KBM-7 (cell line): ENCODE measurements at places on chromosomes 3 and 15.

DNA sequence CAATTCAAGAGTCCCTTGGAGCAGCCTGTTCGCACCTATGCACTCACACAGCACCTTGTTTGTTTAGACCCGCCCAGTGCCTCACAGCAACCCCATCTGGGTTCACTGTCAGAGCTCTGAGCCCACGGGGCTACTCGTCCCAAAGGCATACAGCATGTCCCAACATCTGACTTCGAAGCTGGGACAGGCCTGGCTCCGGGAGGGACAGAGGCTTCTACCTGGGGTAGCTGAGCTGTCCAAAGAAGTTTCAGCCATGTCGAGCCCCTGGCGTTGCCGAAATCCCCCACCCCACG lies 28.6 kb upstream of the CYP11A1 start:
- no peak for DNase-seq

GRCh38 chr3:101629219-101629618 lies 47.7 kb downstream of the ZBTB11 start:
- no peak for DNase-seq

DNA sequence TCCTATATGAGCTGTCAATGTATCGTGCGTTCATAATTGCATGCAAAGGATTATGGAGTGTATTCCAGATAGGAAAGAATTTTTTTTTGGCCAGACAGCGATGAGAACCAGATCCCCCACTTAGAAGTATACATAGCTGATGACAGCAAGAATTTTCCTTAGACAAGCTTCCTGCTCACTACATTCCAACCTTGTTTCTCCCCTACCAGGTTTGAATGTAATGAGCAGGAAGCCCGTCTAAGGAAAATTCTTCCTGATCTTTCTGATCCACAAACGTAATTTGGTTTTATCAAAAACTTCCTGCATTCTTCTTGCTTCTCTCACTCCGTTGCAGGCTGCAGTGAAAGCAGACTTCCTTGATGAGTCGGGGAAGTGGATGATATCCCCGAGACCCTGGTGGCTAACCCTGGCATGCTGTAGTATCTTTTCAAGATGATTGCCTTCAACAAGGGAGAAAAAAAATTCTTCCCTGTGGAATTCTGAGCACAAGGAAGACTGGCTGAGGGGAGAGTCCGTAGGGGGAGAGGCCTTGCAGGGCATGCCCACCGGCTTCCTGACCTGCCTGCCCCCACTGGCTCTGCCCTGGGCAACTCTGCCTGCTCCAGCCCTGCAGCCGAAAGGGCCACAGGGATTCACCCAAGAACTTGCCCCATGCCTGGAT lies 243.1 kb downstream of the TLE3 start:
- DNase-seq, result no peak

DNA sequence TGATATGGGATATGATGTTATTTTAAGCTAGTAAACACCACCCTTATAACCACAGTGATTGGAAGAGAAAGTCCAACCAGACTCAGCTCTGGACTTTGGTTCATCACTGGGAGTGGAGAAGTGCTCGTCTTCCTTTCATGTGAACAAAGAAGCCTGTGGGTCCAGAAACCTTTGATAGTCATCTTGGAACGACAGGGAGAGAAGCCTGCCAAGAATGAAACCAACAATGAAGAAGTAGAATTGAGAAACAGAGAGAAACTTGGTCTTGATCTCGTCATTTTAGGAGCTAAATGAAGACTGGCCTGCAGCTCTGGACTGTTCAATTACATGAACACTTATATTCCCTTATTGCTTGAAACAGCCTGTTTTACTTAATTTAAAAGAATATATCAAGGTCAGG lies 13.1 kb upstream of the SLC35G2 start:
- DNase-seq, result no peak

DNA sequence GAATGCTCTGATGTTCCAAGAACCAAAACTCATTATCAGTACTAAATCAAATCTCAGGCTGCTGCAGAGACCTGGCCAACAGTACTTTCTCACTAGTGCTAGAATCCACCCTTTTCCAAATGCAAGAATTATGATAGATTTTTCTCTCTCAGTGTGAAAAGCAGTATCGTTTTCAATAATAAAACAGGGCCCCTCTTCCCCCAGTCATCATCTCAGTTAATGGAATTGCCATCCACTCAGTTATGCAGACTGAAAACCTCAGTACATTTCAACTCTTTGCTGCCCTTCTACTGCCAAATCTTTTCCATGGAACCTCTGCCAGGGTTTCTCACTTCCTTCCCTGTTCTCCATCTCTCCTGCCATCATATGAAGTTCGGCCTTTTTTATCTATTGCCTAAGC lies 72.4 kb upstream of the FGF12 start:
- no peak for DNase-seq

DNA sequence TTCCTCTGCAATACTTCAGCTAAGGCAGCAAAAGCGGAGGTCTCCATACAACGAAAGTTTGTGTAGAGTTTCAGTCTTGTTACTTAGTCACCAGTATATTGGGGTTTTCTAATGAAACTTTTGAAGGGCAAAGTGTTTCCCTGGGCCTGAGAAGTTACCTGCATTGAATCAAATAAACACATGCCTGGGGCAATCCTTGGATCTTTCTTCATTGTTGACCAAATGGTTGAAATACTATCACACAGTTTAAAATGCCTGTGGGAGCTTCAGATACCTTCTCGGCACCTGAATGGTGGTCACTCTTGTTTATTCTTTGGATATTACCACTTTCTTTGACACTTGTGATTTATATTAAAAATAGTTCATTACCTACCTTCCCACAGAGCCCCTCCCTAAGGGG lies 988 bp upstream of the CHSY1 start:
- DNase-seq, result no peak

DNA sequence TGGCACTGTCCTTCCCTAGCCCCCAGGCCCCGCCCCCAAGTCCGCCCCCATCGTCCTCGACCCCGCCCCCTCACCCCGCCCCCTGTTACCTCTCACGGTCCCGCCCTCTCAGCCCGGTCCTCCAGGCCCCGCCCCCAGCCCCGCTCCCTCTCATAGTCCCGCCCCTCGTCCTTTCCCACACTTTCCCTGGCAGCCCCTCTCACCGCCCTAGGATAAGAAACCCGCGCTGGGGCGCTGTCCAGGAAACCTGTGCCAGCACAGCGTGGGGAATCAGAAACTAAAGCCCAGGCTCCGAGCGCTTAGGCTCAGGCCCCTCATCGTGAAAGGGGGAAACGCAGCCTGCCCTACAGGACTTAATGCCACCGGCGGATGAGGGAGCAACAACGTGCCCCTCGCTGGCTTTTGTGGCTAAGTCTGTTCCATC lies 20.9 kb downstream of the TRPM1 start:
- DNase-seq, result no peak

- DNase-seq, result no peak
Observed at GRCh38 chr15:69021895-69022294, 7.4 kb downstream of the NOX5 start.

- no peak for DNase-seq
Observed at GRCh38 chr15:42918047-42918446, 2.5 kb downstream of the TTBK2 start.

DNA sequence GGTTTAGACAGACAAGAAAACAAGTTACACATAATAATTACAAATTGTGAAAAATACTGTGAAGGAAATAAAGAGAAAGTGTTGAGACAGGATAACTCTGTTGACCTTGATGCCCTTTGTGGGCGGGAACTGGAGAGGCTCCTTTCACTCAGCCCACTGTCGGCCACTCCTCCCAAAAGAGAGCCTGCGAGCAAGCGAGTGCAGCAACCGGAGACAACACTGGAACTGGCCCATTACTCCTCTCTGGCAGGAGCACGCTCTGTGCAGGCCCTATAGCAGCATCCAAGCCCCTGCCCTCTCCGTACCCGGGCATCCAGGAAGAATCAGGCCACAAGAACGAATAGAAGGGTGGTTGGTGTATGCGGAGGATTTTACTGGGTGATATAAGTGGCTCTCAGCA lies 16.2 kb upstream of the DUT start:
- no peak for DNase-seq

DNA sequence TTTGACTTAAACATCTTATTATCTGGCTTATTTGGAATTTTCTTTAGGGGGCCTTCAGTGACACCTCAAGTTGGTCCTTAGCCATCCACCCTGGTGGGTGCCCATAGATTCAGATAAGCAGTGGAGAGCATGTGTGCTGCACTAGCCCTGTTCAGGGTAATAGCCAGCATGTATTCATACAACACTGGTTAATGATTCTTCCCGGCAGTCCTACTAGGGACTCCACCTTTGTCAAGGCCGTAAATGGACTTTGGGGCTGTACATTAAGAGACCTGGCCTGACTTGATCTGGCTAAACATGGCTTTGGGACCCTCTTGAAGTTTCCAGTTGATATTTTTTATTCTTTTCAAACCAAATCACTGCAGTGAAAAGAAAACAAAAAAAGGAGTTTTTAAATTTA lies 125.8 kb downstream of the PTPRG start:
- DNase-seq, result no peak

DNA sequence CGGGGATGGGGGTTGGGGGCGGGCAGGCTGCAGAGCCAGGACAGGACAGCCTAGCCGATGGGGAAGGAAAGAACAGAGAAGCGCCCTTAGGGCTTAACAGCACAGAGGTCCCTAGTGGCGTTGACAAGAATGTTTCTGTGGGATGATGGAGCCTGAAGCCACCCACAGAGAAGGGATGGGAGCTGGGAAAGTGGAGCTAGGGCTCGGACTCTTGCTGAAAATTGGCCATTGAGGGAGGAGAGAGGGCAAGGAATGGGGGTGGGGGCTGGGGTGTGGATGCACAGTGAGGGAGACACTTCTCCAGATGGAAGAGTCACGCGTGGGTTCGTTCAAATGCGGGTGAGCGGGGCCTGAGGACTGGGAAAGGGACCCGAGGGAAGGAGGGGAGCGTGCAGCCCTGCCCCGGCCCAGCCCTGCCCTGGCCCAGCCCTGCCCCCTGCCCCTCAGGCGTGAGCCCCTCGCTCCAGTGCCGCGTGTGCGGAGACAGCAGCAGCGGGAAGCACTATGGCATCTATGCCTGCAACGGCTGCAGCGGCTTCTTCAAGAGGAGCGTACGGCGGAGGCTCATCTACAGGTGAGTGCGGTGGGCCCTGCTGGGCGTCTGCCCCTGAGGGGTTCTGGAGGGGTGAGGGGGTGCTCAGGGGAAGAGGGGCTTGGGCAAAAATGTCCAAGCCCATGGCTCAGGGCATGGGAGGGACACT lies 832 bp downstream of the NR2E3 start:
- no peak for DNase-seq

- no peak for DNase-seq
Observed at GRCh38 chr15:69893863-69894262, 203.9 kb downstream of the TLE3 start.

GRCh38 chr15:100109486-100110035 lies 232.2 kb downstream of the ADAMTS17 start:
- no peak for DNase-seq

- no peak for DNase-seq
Observed at GRCh38 chr15:75753145-75753544, 40.5 kb upstream of the CSPG4 start.

GRCh38 chr3:71144525-71145253 lies 438.8 kb downstream of the FOXP1 start:
- no peak for DNase-seq

- DNase-seq, result no peak
Observed at GRCh38 chr15:37014566-37014965, 85.8 kb downstream of the MEIS2 start.
